ENCODE measurements at places on chromosomes 3 and 15. TPM values are rescaled to one million over a fixed set of nuclear protein-coding genes. Genes with fewer than 3 reads are reported as not detected.

GOLGA8M gene
- total RNA-seq: 1.3 TPM

DNA sequence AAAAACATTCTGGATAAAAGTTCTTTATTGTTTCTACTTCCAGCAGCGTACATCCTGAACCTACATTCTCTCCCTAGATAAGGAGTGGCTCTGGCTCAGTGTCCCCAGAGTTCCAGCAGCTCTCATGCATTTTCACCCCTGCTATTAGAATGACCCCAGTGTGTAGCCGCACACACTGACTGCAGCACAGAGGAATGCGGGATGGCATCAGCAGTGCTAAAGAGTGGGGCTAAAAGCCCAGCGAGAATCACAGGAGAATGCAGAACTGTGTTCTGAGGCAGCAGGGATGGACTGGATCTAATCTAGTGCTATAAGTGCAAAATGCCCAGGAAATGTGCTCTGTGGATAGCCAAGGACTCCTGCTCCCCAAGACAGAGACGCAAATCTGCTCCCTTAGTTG, 66.4 kb upstream of the TJP1 start:
- DNase-seq: peak; percentile 69

GRCh38 chr3:112675349-112675748, 34.4 kb upstream of the CCDC80 start:
- peak; percentile 64 for DNase-seq

TPRG1 gene
- 0.16 TPM for total RNA-seq

- DNase-seq: no peak
Measured at GRCh38 chr3:7292362-7292761, 431.4 kb downstream of the GRM7 start.

GRCh38 chr3:69283496-69283895, 102.4 kb downstream of the FRMD4B start:
- no peak for DNase-seq

GRCh38 chr3:6654670-6655069, 206.2 kb upstream of the GRM7 start:
- no peak for DNase-seq

GRCh38 chr15:66941108-66941711, 124.2 kb upstream of the SMAD3 start:
- no peak for DNase-seq

- no peak for DNase-seq
Measured at GRCh38 chr15:37771465-37771864, 163.0 kb upstream of the TMCO5A start.

DNA sequence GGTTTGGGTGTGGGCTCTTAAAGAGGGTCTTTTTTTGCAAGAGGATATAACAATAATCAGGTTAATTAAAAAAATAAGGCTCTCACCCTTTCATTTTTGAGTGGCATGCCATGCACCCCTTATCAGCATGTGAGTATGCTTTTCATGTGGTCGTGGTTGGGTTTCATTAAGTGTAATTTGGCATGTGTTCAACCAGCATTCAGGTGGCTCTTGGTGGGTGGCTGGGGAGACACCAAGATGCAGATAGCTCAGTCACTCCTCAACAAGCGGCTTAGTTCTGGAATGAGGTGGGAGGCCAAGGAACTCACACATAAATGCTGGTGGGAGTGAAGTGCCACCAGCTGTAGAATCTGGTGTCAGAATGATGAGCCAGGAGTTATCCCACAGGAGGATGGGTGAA, 66.8 kb downstream of the FLNB start:
- no peak for DNase-seq

CCNB2 gene
- total RNA-seq: 94.5 TPM

LSMEM2 gene
- not detected for total RNA-seq

GRCh38 chr15:64162478-64162868, 349 bp downstream of the PPIB start:
- no peak for DNase-seq

DNA sequence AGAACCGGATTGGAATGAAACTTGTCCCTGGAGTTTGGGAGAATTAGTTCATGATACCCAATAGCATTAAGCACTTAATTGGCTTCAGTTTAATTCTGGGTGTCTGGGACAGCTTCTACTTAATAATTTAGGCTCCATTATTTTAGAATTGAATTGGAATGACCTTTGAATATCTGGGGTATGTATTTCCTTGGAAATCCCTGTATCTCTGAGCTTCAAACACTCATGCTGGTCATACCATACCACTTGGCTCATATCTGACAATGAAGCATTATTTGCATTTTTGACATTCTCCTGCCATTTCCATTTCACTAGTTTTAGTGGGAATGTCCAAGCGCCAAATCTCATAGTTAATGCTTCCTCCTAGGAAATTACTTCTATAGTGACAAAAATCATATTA, 393.1 kb downstream of the DIPK2A start:
- DNase-seq: no peak

GRCh38 chr3:71930056-71930991, 145.4 kb upstream of the PROK2 start:
- DNase-seq: peak; percentile 18

GRCh38 chr3:71462586-71462985, 120.9 kb downstream of the FOXP1 start:
- DNase-seq: no peak

DNA sequence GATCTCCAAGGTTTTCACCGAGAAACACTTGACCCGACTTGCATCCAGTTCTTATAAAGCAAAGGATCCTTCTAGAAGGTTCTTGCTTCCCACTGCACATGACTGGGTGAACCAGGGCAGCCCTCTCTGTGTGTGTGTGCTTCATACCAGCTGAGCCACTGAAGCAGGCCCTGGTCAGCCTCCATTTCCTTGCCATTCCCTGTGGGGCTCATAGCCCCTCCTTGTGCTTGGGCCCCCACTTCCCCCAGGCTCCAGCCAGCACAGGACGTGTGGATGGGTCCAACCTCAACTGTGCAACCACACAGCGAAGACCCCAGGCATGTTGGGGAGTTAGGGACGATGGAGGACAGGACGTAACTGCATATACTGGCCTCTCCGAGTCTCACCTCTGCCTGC, 15.5 kb downstream of the KLF15 start:
- no peak for DNase-seq

GRCh38 chr15:50996641-50997040, 88.2 kb downstream of the AP4E1 start:
- DNase-seq: no peak
